ENCODE measurements at places on chromosomes 4 and X.

GRCh38 chr4:121421594-121421993, 40.8 kb upstream of the QRFPR start:
- DNase-seq, result no peak

GRCh38 chr4:163562496-163562895, 68.0 kb downstream of the TMA16 start:
- DNase-seq, result no peak

- no peak for DNase-seq
Measured at GRCh38 chr4:98804403-98804802, 124.5 kb downstream of the EIF4E start.

- DNase-seq, result no peak
Measured at GRCh38 chr4:84964995-84965552, 1.4 kb downstream of the WDFY3 start.

GRCh38 chr4:74473155-74473811, 28.3 kb downstream of the AREG start:
- DNase-seq, result no peak

DNA sequence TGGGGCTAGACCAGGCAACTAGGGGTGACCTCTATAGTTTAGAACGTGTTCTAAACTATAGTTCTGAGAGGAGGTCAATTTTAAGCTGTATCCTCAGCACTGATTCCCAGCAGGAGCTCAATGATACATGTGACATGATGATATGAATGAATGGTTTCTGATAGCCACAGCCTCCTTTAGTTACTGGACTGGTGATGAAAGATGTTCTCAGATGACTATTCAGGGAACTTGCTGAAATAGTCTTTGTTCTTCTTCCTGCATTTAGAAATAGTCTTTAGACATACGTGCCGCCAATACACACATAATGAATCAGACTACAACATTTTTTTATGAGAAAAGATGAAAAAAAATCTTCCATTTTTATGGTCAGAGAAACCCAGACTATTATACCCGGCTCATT, 116.3 kb upstream of the TMEM150C start:
- no peak for DNase-seq

DNA sequence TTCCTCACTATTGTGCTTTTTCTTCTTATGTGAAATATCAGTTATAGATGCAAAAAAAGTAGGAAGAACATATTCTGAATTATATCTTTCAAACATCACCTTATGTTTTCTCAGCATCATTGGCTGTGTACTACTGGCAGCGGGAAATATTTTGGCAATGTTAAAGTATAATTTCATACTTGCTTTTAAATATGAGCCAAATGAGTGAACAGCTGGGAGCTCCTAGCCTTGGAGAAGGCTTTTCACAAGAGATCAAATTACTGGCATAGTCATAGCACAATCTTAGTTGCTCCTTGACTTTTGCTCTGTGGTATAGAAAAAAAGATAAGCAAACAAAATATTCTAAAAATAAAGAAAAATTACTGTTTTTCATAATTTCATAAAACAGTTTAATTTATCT, 1575.8 kb upstream of the PABPC4L start:
- no peak for DNase-seq

GRCh38 chrX:3791449-3791848, 78.0 kb upstream of the PRKX start:
- DNase-seq, result no peak

GRCh38 chrX:133859336-133859735, 126.1 kb downstream of the GPC3 start:
- DNase-seq, result no peak

- no peak for DNase-seq
Measured at GRCh38 chr4:65535113-65535512, 135.2 kb downstream of the EPHA5 start.

DNA sequence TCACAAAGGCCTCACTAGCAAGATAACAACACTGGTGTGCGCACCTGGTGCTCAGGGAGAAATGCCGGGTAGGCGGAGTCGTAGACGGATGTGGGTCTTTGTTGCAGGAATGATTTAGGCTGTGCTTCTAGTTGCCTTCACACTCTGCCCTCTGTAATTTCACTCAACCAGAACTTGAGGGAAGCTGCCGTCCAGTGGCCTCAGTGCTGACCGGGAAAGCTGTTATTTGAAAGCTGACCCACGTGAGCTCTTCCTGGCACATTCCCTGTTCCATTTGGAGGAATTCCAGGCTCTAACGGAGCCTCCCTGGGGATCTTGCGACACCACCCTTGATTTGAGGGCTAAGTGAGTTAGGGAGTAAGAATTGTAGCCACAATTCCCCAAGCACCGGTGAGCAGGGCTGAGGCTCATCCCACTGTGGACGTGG, 15.9 kb downstream of the SH3TC1 start:
- no peak for DNase-seq

DNA sequence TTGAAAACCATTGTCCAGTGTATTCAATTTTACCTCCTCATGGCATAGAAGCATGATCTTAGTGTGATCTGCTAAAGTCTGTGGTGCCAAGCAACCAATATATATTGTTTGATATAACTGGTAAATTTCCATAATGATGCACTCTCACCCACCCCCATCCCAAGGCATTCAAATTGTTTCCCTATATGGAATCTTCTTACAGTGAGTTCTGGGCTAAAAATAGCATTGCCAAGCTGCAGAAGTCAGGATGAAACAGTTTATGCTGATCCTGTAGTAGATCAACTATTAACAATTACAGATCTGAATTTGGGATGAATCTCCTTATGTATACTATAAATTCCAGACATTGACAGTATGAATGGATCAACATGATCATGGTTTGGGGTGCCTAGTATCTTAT, 20.9 kb downstream of the FGF13 start:
- DNase-seq, result no peak

DNA sequence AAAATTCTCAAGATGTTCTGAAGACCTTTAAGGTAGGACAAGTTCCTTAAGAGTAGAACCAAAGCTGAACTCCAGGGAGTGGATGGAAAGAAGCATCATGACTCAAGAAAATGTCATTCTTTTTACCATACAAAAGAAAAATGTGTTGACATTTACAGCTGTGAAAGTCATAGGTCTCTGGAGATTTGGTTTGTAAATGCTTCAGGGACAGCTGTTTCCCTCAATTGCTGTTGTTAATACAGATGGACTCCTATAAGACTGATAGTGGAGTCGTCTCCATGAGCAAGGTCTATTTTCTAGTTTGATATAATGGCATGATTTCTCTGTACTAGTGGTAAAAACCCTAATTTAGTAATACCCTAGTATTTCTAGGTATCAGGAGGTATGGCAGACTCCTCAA, 101.7 kb downstream of the PHOX2B start:
- DNase-seq, result no peak

DNA sequence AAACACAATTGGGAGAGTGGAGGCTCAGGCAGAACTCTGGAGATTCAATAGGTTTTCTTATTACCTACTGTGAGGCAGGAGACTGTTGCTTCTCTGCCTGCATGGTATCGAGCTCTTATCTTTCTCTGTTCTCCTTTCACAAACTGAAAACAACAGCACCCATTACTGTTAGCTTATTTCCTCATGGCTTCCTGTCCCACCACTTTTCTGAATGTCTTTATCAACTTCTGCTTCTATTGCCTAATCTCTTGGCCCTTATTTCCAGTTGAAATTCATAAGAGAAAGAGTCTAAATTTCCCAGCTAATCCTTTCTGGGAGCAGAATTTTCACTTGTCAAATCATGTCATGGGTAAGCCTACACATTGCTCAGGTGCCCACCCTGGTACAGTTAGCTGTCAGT, 46.8 kb upstream of the NDST3 start:
- no peak for DNase-seq

DNA sequence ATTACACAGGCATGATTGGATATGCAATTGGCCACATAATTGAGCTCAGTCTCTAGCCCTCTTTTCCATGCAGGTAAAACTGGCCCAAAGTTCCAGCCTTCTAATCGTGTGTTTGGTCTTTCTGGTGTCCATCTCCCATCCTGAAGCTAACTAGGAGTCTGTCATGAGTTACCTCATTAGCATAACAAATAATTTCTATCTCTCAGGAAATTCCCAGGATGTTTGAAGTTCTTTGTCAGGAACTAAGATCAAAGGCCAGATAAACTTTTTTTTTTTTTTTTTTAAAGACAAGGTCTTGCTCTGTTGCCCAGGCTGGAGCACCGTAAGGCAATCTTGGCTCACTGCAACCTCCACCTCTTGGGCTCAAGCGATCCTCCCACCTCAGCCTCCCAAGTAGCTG, 15.8 kb downstream of the ATXN3L start:
- DNase-seq, result no peak

- no peak for DNase-seq
Measured at GRCh38 chr4:41211951-41212615, 2.3 kb downstream of the APBB2 start.

- DNase-seq, result no peak
Measured at GRCh38 chr4:186939226-186939625, 215.6 kb upstream of the FAT1 start.

- no peak for DNase-seq
Measured at GRCh38 chrX:40446921-40447320, 133.8 kb upstream of the ATP6AP2 start.

DNA sequence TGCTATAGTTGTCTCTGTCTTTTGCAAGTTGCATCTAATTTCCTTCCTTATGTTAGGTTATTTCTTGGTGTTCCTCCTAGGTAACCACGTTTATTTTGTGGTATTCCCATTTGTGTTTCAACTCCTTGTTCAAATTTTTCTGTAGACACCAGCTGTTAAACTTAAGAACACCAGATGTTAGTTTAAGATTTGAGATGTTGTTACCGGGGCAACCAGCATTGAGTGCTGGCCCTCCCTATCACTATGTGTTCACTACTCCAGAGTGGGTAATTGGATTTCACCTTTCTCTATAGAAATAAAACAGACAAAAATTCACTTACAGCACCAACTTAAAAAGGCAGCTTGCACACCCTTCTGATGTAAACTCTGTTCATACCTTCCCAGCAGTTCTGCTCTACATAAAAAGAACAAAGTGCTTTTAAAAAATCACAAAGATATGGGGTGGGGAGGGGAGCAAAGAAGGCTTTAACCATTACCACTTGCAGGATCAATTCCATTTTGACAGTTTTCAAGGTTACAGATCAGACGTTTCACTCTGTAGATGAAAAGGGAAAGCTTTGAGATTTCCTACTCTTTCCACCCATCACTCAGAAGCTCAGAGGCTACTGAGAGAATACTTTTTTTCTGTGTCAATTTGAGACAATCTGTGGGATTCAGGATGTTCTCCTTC, 82.9 kb downstream of the DKK2 start:
- DNase-seq, result no peak

- DNase-seq, result no peak
Measured at GRCh38 chr4:127686658-127687057, 43.5 kb upstream of the SLC25A31 start.

DNA sequence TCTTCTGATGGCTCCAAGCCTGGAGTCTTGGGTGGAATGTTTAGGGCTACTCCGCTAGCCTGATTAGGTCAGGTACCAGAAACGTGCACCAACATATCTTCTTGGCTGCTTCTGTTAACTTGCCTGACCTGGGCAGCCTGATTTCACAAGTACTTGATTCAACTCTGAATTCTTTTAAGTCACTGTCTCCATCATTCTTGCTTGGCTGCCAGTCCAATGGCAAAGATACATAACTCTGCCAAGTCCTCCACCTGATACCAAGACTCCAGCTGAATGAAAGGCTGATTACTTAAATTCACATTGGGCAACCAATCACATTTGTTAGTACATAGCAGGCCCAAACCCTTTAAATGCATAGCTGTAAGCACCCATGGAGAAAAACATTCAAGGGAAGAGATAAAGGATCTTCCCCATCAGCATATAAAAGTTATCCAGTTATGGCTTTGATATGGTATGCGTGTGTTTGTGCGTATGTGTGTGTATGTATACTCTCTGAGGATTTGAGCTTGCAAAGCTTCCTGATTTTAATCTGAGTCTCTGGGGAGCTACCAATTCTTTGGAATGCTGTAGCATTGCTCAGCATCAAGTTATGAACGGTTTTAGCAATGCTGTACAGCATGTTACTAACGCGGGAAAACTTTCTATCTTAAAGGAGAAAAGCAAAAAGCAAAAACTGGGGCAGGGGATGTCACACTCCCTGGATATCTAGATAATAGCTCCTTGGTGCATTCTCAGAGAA, 917.2 kb downstream of the DMD start:
- no peak for DNase-seq

DNA sequence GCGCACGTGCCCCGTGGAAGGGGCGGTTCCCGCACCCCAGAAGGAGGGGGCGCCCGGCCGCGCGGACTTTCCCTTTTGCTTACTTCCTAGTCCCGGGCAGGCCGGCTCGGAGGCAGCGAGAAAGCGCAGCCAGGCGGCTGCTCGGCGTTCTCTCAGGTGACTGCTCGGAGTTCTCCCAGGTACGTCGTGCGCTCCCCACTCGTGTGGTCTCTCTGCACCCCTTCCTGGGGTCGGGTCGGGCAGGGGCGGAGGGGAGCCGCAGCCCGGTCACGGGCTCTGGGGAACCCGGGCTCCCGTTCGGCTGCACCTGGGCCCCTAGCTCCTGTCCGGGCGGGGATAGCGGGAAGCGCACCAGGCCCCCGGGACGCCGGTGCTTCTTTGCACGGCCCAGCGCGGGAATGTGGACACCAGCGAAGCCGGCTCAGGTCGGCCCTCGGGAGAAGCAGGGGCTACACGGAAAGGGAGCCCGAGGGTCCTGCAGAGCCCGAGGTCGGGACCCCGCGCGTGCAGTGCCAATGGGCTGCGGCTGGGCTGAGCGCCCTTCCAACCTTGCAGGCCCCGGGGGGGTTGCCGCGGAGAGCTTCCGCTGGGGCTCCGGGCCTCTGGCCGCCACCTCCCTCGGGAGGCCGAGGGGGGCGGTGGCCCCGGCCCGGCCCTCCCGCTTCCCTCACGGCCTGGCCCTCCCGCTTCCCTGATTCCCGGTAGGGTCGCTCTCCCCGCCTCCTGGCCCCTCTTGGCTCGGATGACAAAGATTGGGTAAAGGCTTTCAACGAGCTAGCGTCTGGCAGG, at the start of gene TLR2:
Gene TLR2 (plus strand): TSS at position 99 of the 789 bp plus-strand sequence. CDS start 18,628 bp downstream, outside the sequence.
- peak; percentile 67 for DNase-seq

GRCh38 chrX:15789979-15790768, at the start of gene ZRSR2:
Gene ZRSR2, plus strand, starts transcription at chrX:15790484. Its CDS starts 12 bp downstream, at chrX:15790496.
- DNase-seq, result peak; percentile 87

DNA sequence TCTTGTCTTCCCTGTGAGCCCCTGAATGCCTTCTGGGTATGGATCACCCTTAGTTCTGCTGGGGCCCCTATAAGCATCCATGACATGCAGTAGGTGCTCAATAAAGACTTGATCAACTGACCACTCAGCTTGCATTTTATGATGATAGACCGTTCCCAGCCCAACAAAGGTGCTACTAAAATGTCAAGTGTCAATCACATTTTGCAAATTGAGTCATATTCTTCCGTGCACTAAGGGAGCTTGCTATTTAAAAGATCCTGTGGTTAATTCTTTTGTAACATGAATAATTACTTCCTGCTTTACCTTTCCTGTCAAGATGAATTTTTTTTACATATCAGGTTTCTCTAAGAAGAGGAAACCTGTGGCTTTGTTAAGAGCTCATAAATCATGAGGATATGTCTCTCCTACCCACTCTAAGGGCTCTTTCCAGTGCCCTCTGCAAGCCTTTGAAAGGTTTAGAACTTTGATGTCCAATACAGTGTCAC, 47.6 kb downstream of the SH3KBP1 start:
- DNase-seq, result no peak

GRCh38 chr4:81378386-81378785, 93.3 kb downstream of the RASGEF1B start:
- DNase-seq, result no peak
